NT2/D1 (cell line): ENCODE measurements at places on chromosomes 13 and 19.
A peak's percentile ranks its signal among the peaks of the same experiment; 100 is the strongest.

DNA sequence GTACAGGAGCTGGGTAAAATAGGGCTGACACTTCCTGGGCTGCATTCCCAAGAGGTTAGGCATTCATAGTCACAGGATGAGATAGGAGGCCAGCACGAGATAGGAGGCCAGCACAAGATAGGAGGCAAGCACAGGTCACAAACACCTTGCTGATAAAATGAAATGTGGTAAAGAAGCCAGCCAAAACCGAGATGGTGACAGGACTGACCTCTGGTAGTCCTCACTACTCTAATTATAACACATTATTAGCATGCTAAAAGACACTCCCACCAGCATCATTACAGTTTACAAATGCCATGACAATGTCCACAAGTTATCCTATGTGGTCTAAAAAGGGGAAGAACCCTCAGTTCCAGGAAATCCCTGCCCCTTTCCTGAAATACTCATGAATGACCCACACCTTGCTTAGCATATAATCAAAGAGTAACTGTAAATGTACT lies 20.9 kb upstream of the IGSF23 start:
- no peak for DNase-seq

DNA sequence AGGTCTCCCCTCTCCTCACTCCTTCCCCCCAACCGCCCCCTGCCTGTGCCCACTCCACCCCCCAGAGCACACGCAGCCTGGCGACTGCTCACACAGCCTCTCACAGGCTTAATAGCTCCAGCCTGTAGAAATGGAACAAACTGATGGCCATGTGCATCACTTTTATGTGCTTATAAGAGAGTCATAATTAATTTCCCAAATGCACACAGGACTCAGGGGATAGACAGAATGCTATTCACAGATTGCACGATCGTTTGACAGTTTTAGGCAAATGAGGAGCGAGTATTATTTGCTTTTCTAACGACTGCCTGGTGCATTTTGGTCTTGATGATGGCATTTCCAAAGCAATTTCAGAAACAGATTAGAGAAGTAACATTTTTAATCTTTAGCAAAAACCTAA lies 97.7 kb upstream of the VSTM2B start:
- no peak for DNase-seq

- no peak for DNase-seq
Observed at GRCh38 chr13:42275506-42275905, 3.6 kb downstream of the AKAP11 start.

- peak; percentile 79 for DNase-seq
Observed at GRCh38 chr19:3459089-3459881, 21.0 kb downstream of the SMIM24 start.
